ENCODE measurements at places on chromosomes 5 and 9.

GRCh38 chr5:38925154-38925925, 79.5 kb downstream of the OSMR start:
- no peak for DNase-seq

- DNase-seq: no peak
Measured at GRCh38 chr9:69193685-69194032, 19.6 kb downstream of the TJP2 start.

DNA sequence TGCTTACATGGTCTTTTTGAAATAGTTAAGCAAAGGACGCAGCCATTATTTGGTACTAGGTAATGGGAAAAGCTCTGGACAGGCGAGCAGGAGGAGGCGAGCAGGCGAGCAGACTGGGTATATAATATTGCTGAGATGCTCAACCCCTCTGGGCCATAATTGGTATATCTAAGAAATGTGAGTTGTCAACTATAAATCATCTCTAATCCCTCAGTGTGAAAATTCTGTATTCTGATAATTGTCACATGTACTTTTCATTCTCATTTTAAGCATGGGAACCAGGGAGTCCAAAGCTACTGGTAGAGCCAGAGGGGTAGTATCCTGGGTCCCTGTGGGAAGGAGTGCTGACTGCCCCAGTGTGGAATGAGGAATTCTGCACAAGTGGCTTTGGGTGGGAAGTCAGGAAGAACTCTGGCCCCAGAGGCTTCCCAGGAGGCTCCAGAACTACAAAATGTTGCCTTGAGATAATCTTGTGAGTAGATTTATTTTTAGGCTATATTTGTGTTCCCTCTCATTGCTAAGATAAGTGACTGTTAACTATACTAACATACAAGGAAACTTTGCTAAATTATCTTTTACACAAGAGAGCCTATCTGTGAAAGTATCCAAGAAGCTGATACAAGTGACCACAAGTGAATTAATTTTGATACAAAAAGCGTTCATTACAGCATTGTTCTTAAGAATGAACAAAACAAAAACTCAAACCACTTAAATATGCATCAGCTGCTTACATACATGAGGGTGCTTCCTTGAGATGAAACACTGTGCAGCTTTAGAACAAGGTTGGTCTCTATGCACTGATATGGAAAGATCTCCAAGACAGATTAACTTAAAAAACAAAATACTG, 70.5 kb upstream of the TNFAIP8 start:
- DNase-seq: no peak

DNA sequence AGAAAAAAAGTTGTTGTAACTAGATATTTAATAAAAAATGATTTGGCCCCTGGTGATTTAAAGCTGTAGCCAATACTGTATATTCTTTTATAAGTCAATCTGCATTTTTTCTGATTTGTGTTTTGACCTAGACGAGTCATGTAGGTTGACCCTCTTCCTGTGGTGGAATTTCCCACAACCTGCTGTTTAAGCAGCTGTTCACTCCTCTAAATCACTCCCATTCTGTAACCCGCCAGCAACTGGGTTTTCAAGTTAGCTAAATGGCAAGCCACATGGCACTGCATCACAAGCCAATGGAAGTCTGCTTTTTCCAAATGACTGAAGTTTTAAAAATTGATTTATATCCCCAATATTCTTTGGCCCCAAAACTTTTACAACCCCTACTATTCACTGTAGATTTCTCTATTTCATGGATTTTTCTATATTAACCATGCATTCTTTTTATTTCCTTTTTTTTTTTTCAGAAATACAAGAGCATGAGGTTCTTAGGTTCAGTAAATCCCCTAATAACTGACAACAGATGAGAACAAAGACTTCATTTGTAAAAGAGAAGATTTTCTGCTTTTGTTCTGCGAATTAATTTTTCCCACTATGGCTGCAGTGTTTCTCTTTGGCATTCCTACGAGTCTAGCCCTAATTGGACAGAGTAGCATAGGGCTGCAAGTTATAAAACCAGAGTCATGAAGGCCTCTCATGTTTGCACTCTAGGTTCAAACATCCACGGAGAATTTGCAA, 184.5 kb upstream of the TLE4 start:
- DNase-seq: no peak

DNA sequence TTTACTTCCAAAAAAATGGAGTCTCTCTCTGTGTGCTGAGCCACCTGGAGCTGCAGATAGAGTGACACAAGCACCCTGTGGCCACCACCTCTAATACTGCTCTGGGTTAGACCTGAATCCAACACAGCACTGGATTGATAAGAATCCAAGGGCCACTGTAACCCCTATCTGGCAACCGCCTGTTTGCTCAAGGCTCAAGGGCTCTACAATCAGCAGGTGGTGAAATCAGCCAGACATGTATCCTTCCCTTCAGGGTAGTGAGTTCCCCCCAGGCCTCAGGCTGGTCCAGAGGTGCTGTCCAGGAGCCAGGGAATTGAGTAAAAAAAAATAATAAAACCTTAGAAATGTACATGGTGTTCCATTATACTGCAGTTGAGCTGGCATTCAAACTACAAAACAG, 509.0 kb downstream of the KIF4B start:
- no peak for DNase-seq
